ENCODE measurements at places on chromosomes 7 and 10.

- DNase-seq, result peak; percentile 7
Observed at GRCh38 chr10:62185919-62186692, 82.5 kb downstream of the RTKN2 start.

DNA sequence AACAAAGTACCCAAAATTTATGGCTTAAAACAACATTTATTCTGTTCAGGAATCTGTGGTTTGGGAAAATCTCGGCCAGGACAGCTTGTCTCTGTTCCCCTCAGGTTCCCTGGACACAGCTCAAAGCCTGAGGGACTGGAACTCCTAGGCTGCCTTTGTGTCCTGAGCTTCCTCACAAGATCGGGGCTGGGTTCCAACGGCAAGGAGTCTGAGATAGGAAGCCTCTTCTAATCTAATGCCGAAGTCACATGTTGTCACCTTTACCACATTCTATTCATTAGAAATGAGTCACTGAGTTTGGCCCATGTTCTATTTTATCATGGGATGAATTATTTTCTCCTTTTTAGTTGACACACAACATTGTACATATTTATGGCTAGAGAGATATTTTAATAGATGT lies 80.5 kb downstream of the ANKRD26 start:
- DNase-seq, result no peak

DNA sequence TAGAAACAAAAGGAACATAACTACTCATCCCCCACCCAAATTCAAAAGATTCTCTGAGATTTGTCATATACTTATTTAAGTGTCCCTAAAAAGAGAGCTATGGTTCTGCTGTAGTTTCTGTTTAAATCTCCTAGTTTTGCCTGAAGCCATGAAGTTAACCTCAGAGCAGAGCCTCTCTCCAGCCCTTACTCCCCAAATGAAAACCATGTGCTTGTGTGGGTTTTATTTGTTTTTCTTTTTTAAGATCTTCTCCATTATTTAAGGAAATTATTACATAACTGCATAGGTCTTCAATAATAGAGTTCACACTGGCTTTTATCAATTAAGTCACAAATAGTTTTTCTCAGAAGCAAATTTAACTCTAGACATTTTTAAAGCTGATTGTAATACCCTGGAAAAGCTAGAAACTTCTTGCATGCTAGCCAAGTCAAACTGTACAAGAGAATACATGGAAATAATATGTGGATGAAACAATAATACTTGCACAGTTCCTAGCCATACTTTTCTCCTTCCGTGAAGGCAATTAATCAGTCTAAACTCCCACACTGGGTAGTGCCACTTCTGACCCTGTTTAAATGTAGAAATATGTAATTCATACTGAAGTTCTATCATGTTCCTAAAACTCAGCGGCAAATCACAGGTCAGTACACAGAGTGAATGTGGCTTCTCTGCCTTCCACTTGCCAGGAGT lies 579.7 kb downstream of the SUGCT start:
- DNase-seq, result no peak

DNA sequence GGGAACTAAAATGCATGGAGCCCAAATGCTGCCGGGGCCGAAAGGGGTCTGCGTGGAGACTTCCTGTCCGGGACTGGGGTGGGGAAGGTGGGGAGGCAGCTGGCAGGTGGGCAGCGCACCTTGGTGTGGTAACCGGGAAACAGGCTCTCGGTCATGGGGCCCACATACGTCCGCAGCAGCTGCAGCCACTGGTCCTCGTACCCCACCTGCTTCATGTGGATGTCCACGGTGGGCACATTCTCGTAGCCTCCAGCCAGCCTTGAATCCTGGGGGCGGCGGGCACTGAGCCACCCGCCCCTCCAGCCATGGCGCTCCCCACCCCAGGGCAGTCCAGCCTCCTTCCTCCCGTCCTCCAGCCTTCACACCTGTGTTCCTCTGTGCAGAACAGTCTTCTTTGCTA lies 6.6 kb upstream of the MOGAT3 start:
- DNase-seq, result no peak

GRCh38 chr7:106054156-106054910 lies 57.8 kb downstream of the SYPL1 start:
- DNase-seq, result no peak

- peak; percentile 52 for DNase-seq
Observed at GRCh38 chr10:49387071-49387470, 8.8 kb downstream of the DRGX start.

GRCh38 chr7:153099235-153099634 lies 339.7 kb downstream of the ACTR3B start:
- no peak for DNase-seq

GRCh38 chr7:105775580-105775979 lies 100.8 kb downstream of the ATXN7L1 start:
- DNase-seq, result no peak
